ENCODE measurements at places on chromosomes 11 and 22. TPM values are rescaled to one million over a fixed set of nuclear protein-coding genes. Genes with fewer than 3 reads are reported as not detected.

DNA sequence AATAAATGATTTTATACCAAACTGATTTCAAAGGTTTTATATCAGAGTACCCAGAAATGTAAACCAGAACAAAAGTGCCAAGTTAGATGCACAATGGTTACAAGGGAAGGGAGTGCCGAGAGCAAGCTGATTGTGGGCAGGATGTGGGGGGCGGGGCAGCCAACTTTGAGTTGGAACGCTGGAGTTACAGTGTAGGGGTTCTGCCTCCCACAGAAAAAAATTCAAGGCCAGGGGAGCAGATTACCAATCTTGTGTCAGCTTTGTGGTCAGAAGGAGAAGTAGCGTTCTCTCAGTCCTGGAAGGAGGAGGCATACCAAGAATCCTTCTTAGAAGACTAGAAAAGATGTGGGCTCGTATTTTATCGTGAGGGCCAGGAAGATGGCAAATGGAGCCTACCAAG, 15.9 kb upstream of the POU2AF2 start:
- H3K4me3 ChIP-seq: no peak overlapping the region
- no peak overlapping the region for H3K27ac ChIP-seq
- peaks cover 12% of the 10 kb centered on the region for H3K4me1 ChIP-seq
- no peaks in the 10 kb centered on the region for H3K36me3 ChIP-seq
- peaks cover 4% of the 10 kb centered on the region for H3K27me3 ChIP-seq

- no peaks in the 10 kb centered on the region for H3K36me3 ChIP-seq
- no peak overlapping the region for H3K27ac ChIP-seq
- peaks cover under 1% of the 10 kb centered on the region for H3K27me3 ChIP-seq
- H3K4me3 ChIP-seq: no peak overlapping the region
- no peaks in the 10 kb centered on the region for H3K4me1 ChIP-seq
These were observed 79.1 kb downstream of the GUCY1A2 start for GRCh38 chr11:106939157-106939556.

The SDHAF2 gene
- 36.6 TPM for total RNA-seq

GRCh38 chr11:102420547-102420946, 32.0 kb downstream of the TMEM123 start:
- H3K36me3 ChIP-seq: peaks cover 31% of the 10 kb centered on the region
- H3K27me3 ChIP-seq: no peaks in the 10 kb centered on the region
- H3K27ac ChIP-seq: no peak overlapping the region
- H3K4me3 ChIP-seq: no peak overlapping the region

GRCh38 chr11:64207256-64208085, 950 bp downstream of the FERMT3 start:
- peaks cover 16% of the 10 kb centered on the region for H3K36me3 ChIP-seq
- peak overlapping the region; percentile 87 for H3K27ac ChIP-seq
- H3K4me1 ChIP-seq: peaks cover 22% of the 10 kb centered on the region
- peak overlapping the region; percentile 34 for H3K4me3 ChIP-seq
- peak; percentile 73 for DNase-seq

DNA sequence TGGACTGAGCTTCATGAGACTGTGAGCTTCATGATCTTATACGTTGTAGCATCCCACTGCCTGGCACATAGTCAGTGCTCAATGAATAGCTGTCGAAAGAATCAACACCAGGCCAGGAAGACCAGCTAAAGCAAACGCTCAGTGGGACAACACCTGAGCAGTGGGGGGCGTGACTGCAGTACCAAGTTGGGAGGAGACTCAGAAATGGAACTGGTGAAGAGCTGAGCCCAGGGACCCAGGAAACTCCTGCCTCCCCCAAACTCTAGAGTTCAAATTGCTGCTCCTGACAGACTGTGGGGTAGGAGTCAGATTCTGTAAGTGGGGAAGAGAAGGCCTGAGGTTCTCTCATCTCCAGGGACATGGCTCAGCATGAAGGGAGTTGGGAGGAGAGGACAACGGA, 59.3 kb downstream of the MORC2 start:
- H3K27me3 ChIP-seq: peaks cover 3% of the 10 kb centered on the region
- no peak overlapping the region for H3K4me3 ChIP-seq
- no peaks in the 10 kb centered on the region for H3K36me3 ChIP-seq
- no peaks in the 10 kb centered on the region for H3K4me1 ChIP-seq
- DNase-seq: no peak

DNA sequence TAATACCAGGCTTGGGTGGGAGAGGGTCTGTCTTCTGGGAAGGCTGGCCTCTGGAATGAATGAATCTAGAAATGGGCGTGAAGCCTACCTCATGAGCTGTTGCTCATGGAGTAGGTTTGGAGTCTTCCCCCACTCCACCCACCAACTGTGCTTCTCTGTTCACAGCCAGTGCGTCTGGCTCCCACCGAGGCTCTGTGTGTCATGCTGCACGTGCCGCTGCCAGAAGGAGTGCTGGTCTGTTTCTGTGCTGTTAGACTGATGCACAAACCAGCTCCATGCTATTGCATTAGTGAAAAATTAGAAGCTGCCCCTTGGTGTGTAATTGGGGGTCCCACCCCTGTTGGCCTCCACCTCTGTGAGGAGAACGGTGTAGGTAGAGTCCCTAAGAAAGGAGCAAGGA, 132.3 kb upstream of the PARVA start:
- DNase-seq: no peak
- H3K27me3 ChIP-seq: peaks cover 21% of the 10 kb centered on the region
- H3K4me1 ChIP-seq: peaks cover 27% of the 10 kb centered on the region
- peaks cover 58% of the 10 kb centered on the region for H3K36me3 ChIP-seq
- H3K4me3 ChIP-seq: no peak overlapping the region

The OR52E8 gene
- not detected for total RNA-seq

The RBMXL2 gene
- not detected for total RNA-seq

DNA sequence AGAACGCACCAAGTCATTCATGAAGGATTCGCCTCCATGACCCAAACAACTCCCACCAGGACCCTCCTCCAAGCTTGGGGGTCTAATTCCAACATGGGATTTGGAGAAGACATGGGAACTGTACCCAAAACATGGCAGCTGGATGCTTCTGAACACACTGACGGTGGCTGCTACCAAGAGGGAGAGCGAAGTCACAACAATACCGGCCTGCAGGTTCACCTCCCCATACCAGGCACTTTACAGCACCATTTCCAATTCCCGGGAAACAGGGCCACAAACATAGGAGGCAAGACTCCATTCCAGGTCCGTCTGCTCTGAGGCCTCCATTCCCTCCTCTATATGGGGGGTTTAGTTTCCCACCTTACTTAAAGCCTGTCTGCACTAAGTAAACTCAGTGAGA, 75.8 kb downstream of the LINC01488 start:
- H3K27ac ChIP-seq: no peak overlapping the region
- peaks cover 5% of the 10 kb centered on the region for H3K36me3 ChIP-seq
- no peaks in the 10 kb centered on the region for H3K27me3 ChIP-seq
- H3K4me1 ChIP-seq: peaks cover 30% of the 10 kb centered on the region

DNA sequence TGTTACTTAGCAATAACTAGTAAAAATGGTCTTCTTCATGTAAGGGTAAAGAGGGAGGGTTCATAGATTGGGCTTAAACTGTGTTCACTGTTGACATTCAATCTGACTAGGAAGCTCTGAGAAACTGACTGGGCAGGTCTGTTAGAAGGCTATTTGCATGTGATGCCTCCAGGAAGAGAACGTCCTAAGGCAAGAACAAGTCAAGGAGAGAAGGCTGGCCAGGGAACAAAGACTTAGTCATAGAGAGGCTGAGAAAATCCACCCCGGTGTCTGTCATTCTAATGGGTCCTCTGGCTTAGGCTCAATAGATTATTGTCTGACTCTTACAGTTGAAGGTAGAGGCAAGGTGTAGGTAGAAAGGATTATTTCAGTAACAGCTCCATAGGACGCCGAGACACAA, 50.3 kb upstream of the CD44 start:
- H3K4me3 ChIP-seq: no peak overlapping the region
- no peak overlapping the region for H3K27ac ChIP-seq
- H3K36me3 ChIP-seq: no peaks in the 10 kb centered on the region
- peaks cover 54% of the 10 kb centered on the region for H3K4me1 ChIP-seq
- peaks cover 2% of the 10 kb centered on the region for H3K27me3 ChIP-seq

- H3K4me1 ChIP-seq: peaks cover 21% of the 10 kb centered on the region
- H3K27me3 ChIP-seq: no peaks in the 10 kb centered on the region
- no peak for DNase-seq
- H3K36me3 ChIP-seq: peaks cover 23% of the 10 kb centered on the region
- H3K4me3 ChIP-seq: no peak overlapping the region
These were observed 3.7 kb upstream of the TIRAP start for GRCh38 chr11:126279191-126279590.

The CYP2R1 gene
- 3.0 TPM for total RNA-seq

DNA sequence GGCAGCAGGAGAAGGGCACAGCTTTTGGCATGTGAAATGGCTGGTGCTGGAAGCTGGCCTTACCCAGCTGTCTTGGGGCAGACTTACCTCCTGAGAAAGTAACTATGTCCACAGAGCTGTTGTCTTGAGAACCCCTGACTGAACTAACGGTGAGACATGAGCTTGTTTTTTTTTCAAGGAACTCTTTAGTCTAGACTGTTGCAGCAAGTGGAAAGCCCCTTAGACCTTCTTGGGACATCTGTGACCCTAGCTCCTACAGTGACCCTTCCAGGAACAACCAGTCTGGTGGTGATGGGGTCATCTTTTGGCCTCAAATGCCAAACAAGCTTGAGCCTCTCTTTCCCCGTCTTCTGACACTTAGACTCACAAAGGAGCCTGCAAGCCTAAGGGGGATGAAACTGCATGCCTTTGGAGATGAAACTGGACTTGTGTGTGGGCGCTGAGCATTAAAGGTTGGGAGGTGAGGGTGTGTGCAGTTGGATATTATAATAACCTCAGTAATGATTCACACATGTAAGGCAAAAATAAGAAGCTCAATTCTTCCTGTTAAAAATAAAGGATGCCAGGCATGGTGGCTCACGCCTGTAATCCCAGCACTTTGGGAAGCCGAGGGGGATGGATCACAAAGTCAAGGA, 35.4 kb downstream of the SDHD start:
- peak overlapping the region; percentile 38 for H3K27ac ChIP-seq
- no peaks in the 10 kb centered on the region for H3K27me3 ChIP-seq
- H3K4me1 ChIP-seq: peaks cover 57% of the 10 kb centered on the region

DNA sequence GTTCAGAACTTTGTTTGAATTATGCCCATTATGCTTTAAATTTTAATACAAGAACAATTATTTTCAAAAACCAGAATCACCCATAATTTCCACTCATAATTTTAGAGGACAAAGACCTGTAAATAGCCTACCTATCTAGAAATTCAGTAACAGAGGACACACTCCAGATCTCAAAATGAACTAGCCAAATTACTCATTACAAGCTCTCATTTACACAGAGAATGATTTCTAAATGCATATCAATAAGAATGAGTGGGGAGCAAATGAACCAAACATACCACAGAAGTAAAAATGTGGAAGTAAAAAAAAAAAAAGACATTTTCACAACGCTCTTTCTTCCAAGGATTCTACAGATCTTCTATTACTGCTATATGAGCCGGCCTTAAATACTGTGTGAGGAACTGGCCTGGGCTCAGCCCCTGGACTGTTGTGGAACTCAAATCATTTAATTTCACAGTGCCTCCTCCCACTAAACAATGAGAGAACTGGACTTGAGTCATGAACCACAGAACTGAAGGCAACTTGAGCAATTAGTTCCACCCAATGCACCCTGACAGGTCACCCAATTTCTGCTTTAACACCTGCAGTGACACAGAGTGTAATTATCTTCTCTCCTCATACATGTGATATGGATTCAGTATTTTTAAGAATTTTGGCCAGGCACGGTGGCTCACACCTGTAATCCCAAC, 8.0 kb downstream of the MRTFA start:
- 0 out of 2 replicates have a peak, but pooled peaks cover 12% of the 10 kb centered on the region for H3K36me3 ChIP-seq
- DNase-seq: peak; percentile 39
- H3K27me3 ChIP-seq: no peaks in the 10 kb centered on the region
- H3K4me1 ChIP-seq: peaks cover 62% of the 10 kb centered on the region
- H3K4me3 ChIP-seq: no peak overlapping the region
- peak overlapping the region; percentile 14 for H3K27ac ChIP-seq

The RFPL1 gene
- not detected for total RNA-seq

The AKIP1 gene
- 50.1 TPM for total RNA-seq

DNA sequence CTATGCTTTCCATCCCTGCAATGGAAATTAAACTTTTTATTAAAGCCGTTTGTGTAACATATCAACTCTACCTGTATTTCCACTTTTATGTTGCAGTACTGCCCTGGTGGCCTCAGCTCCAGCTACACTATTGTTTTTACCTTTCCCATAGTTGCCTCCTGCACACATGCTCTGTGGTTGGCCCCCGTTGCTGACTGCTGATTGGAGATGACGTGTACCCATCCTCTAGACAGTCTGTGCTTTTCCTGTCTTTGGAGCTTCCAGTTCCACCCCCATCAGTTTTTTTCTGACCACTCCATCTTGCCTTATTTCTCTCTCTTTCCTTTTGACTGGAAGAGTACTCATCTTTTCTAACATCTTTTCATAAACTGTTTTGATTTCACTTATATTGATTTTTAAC, 123.8 kb downstream of the TEAD1 start:
- H3K27ac ChIP-seq: peak overlapping the region; percentile 0
- no peak for DNase-seq
- H3K27me3 ChIP-seq: no peaks in the 10 kb centered on the region
- H3K36me3 ChIP-seq: peaks cover 44% of the 10 kb centered on the region
- no peak overlapping the region for H3K4me3 ChIP-seq

- H3K4me3 ChIP-seq: no peak overlapping the region
- no peak overlapping the region for H3K27ac ChIP-seq
- H3K4me1 ChIP-seq: no peaks in the 10 kb centered on the region
These were observed 454.3 kb upstream of the KIRREL3 start for GRCh38 chr11:127454856-127455255.

The TRPM5 gene
- total RNA-seq: not detected

GRCh38 chr11:14411818-14412217, 52.8 kb upstream of the RRAS2 start:
- H3K27me3 ChIP-seq: no peaks in the 10 kb centered on the region
- H3K36me3 ChIP-seq: no peaks in the 10 kb centered on the region
- peak overlapping the region; percentile 55 for H3K4me3 ChIP-seq
- peak overlapping the region; percentile 92 for H3K27ac ChIP-seq

The KCNK4 gene
- total RNA-seq: not detected

GRCh38 chr11:64902102-64902900, 14.7 kb downstream of the ATG2A start:
- H3K4me3 ChIP-seq: no peak overlapping the region
- peaks cover 2% of the 10 kb centered on the region for H3K27me3 ChIP-seq
- DNase-seq: no peak
- no peak overlapping the region for H3K27ac ChIP-seq
- H3K36me3 ChIP-seq: peaks cover 7% of the 10 kb centered on the region

DNA sequence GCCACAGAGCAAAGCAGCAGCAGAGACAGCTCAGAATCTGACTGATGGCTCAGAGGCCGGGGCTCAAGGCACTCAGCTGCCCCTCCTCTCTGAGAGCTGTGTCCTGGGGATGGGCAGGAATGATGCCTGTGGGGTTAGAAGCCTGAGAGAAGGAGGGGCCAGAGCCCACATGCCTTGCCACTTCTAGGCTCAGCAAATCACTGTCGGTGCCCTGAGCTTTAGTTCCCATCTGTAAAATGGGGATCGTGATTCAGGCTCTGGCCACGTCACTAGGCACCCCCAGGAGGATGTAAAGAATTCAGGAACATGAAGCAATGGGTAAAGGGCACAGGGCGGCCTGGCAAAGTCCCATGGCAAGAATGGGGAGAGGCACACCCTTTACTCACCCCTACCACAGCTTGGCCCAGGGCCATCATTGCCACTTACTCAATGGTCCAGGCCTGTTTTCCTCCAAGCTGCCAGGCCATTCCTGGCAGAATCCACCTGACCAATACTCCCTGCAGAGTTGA, 3.4 kb upstream of the CDC42EP2 start:
- peak overlapping the region; percentile 64 for H3K27ac ChIP-seq
- H3K4me1 ChIP-seq: peaks cover 46% of the 10 kb centered on the region
- H3K27me3 ChIP-seq: no peaks in the 10 kb centered on the region
- DNase-seq: peak; percentile 40

The OR51B2 gene
- not detected for total RNA-seq

- H3K4me3 ChIP-seq: no peak overlapping the region
- H3K27ac ChIP-seq: no peak overlapping the region
- DNase-seq: no peak
- H3K4me1 ChIP-seq: peaks cover 36% of the 10 kb centered on the region
- H3K27me3 ChIP-seq: no peaks in the 10 kb centered on the region
- peaks cover 13% of the 10 kb centered on the region for H3K36me3 ChIP-seq
These were observed 86.8 kb downstream of the BMAL1 start for GRCh38 chr11:13364388-13364787.

All from HFFc6 (cell line).